ENCODE measurements at places on chromosomes 7 and 10. TPM values are rescaled to one million over a fixed set of nuclear protein-coding genes. Genes with fewer than 3 reads are reported as not detected.

Gene ADAM12
- 19.4 TPM for total RNA-seq

Gene BTRC
- total RNA-seq = 19.6 TPM

GRCh38 chr10:121823993-121824463 is 103.8 kb downstream of the ATE1 start:
- peak; percentile 61 for DNase-seq

DNA sequence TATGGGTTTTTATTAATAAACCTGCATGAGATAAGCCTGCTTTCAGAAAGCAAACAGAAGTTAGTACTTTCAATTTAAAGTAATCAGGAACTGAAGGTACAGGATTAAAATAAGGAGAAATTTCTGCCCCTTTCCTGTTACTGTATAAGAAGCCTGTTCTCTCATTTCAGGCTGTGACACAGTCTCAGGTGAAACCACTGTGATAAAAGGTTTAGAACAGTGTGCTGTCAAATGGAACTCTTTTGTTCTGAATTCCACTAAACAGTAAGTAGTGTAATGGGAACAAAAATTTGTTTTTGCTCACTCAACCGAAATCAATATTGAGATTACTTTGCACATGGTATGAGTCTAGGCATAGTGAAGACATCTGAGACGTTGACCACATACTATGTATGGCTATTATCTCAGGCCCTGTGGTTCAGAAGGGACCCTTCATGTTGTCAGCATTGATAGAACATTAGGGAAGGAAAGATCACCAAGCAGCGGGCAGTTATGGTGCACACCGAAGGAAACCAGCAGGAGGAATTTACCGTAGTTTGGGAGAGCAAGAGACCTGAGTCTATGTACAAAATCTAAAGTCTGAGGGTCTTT is 14.9 kb downstream of the HEPACAM2 start:
- DNase-seq = no peak

Gene NPSR1
- total RNA-seq = not detected

GRCh38 chr7:153103202-153103601 is 343.6 kb downstream of the ACTR3B start:
- no peak for DNase-seq
